A172 (cell line): ENCODE measurements at places on chromosomes 1 and 21. TPM values are rescaled to one million over a fixed set of nuclear protein-coding genes. Genes with fewer than 3 reads are reported as not detected.

DNA sequence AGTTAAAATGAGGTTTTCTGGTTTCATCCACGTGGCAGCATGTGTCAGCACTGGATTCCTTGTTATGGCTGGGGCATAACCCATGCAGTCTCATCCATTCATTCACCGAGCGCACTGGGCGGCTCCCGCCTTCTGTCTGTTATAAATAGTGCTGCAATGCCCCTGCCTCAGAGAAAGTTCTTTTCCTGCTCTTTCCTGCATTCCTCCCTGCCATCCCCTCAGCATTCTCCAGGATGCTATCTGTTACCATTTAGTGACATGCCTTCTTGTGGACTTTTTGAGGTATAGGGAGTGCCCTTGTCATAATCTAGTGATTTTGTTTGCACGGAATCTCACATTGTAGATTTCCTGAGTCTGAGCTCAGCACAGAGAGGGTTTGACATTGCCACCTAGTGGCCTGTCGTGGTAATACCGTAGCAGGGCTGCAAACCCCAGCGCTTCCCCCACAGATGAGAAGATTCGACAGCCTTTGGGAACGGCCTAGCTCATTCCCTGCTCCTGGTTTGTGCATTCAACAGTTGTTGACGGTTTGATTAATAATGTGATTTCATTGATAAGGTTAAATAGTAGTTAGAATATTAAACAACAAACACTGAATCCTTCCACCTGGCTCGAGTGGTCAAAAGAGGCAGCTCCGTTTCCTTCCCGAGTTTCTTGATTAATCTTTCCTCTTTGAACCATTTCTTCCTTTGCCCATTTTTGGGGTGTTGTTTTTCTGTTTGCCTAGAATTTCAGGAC, 46.3 kb downstream of the UMODL1 start:
- peak; percentile 74 for DNase-seq

DNA sequence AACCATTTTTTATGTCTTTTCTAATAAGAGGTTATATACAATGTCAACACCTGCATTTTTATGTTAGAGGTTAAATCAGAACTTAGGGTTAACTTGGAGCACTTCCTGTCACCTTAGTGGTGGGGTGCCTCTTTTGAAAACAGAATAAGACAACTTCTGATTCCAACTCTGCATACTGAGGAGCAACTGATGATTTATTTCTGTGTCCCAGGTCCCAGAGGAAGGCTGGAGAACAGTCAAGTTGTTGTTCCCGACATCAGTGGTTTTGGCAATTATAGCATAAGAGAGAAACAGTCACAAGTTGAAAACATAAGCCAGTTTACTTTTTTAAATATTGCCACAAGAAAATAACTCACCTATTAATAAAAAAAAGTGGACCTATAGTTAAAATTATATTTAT, 871.0 kb upstream of the ADAMTS5 start:
- no peak for DNase-seq

DNA sequence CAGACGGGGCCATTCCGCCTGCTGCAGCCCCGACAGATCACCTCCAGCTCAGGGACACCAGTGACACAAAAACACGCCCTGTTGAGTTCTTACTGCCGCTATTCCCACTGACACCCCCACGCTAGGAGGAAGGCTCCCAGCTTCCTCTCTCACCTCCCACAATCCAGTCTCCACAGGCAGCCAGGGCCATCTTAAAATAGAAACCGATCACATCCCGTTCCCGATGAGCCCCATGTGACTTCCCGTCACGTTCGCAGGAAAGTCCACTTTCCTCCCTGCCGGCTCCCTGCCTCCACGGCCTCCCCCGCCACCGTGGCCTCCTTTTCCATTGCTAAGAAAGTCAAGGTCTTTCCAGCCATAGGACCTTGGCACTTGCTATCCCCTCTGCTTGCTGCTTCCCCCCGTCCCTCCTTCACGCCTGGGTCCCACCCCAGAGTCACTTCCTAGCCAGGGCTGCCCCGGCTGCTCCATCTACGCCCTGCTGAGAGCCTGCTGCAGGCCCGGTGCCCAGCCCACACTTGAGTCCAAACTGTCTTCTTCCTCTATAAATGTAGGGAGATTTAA, 24.0 kb upstream of the DDOST start:
- no peak for DNase-seq

GRCh38 chr1:41713557-41714327, 205.0 kb downstream of the HIVEP3 start:
- peak; percentile 89 for DNase-seq

GRCh38 chr21:44972301-44972814, 32.5 kb downstream of the SLX9 start:
- DNase-seq: peak; percentile 63

- DNase-seq: peak; percentile 32
Measured at GRCh38 chr1:11804666-11805421, 920 bp downstream of the MTHFR start.

DNA sequence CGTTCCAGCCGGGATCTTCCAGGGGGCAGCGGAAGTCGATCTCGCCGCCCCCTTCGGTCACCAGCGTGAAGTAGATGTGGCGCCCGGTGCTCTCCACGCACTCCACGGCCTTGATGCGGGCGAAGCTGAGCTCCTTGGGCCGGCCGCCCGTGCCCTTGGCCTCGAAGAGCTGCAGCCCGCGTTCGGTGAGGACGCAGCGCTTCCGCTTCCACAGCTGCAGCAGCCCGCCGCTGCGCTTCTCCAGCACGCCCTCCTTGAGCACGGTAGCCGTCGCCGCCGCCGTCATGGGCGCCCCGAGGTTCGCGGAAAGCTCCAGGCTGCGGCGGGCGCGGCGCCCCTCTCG, 516 bp downstream of the PHLDA3 start:
- no peak for DNase-seq

- DNase-seq: no peak
Measured at GRCh38 chr1:14613926-14614325, 15.4 kb downstream of the KAZN start.

The SNX7 gene
- total RNA-seq: 65.5 and 72.5 TPM in 2 replicates

The SPATA46 gene
- not detected in 2 replicates for total RNA-seq

The KIF21B gene
- total RNA-seq: 1.2 and 2.0 TPM in 2 replicates

The OR14K1 gene
- not detected in 2 replicates for total RNA-seq
